ENCODE measurements at places on chromosomes 5 and 9. TPM values are rescaled to one million over a fixed set of nuclear protein-coding genes. Genes with fewer than 3 reads are reported as not detected.

Gene TSSK1B
- under 0.01 TPM for total RNA-seq

Gene DDX4
- total RNA-seq, result under 0.01 TPM

Gene FBP2
- not detected for total RNA-seq

Gene PITX1
- total RNA-seq, result 191 TPM

Gene NIPAL4
- total RNA-seq, result 39.0 TPM

Gene SLC6A7
- total RNA-seq, result not detected

Gene RAPGEF1
- 18.8 TPM for total RNA-seq

Gene SPATA31E1
- total RNA-seq, result not detected

Gene LRRC19
- not detected for total RNA-seq

Gene BTNL3
- not detected for total RNA-seq

Gene SH3RF2
- 32.2 TPM for total RNA-seq

Gene MARCOL
- total RNA-seq, result not detected

Gene MEGF10
- total RNA-seq, result 0.14 TPM

Gene PCDHB3
- 0.57 TPM for total RNA-seq

Gene CCIN
- under 0.01 TPM for total RNA-seq

Gene IL33
- total RNA-seq, result 16.6 TPM

Gene KCNMB1
- not detected for total RNA-seq

Gene C9
- not detected for total RNA-seq

Gene DND1
- 0.36 TPM for total RNA-seq

Gene WNT8A
- total RNA-seq, result not detected

Gene SLC25A2
- not detected for total RNA-seq

Gene ECM2
- total RNA-seq, result 1.7 TPM

Gene NR6A1
- 5.2 TPM for total RNA-seq

Gene CDC26
- total RNA-seq, result 20.5 TPM

Gene PKD2L2
- not detected for total RNA-seq

Gene GPBP1
- total RNA-seq, result 114 TPM

Gene SHOC1
- 0.07 TPM for total RNA-seq

Gene ZDHHC11
- total RNA-seq, result 5.0 TPM

Gene TEK
- under 0.01 TPM for total RNA-seq

Measured in nasal cavity respiratory epithelium epithelial cell of viscerocranial mucosa (primary cell).